Testis (tissue), 5 donors: ENCODE measurements at places on chromosomes 5 and 9.

DNA sequence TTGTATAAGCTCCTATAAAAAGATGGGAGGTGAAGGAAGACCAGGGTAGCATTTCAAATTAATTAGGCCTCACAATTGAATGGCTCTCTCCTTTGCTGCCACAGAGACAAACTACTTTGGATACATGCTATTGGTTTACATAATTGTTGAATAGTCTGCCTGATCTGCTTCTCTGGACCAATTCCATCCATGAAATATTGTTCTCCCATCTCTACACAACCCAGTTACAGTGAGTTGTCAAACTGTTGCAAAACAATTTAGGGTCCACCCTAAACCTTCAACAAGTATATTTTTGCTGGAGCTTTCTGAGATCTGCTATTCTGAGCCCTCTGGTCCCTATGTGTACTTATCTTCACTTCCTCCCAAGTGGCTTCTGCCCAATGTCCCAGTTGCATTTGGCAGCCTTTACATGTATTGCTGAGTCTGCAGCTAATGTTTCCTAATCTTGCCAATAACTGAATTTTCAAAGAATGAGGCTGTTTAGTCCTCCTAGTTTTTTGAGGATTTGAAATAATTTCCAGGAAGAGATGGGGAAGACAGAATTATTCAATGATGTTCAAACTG lies 38.9 kb downstream of the AGTPBP1 start:
- H3K4me1 ChIP-seq = no peaks in the 10 kb centered on the region
- no peaks in the 10 kb centered on the region for H3K36me3 ChIP-seq
- no peak overlapping the region for H3K4me3 ChIP-seq
- H3K27ac ChIP-seq = no peak overlapping the region
- no peaks in the 10 kb centered on the region for H3K27me3 ChIP-seq

- H3K27me3 ChIP-seq = no peaks in the 10 kb centered on the region
- H3K27ac ChIP-seq = no peak overlapping the region
- DNase-seq = no peak
- no peaks in the 10 kb centered on the region for H3K4me1 ChIP-seq
Observed at GRCh38 chr9:14747111-14747510, 24.6 kb upstream of the CER1 start.

- H3K27ac ChIP-seq = no peak overlapping the region
- no peak overlapping the region for H3K4me3 ChIP-seq
- H3K4me1 ChIP-seq = no peaks in the 10 kb centered on the region
- DNase-seq = no peak
- no peaks in the 10 kb centered on the region for H3K36me3 ChIP-seq
Observed at GRCh38 chr5:42531611-42532010, 108.4 kb downstream of the GHR start.

GRCh38 chr9:130985029-130985428 lies 23.9 kb upstream of the LAMC3 start:
- H3K4me3 ChIP-seq = no peak overlapping the region
- no peaks in the 10 kb centered on the region for H3K36me3 ChIP-seq
- H3K27me3 ChIP-seq = no peaks in the 10 kb centered on the region
- no peak overlapping the region for H3K27ac ChIP-seq
- DNase-seq = no peak
- no peaks in the 10 kb centered on the region for H3K4me1 ChIP-seq
